ENCODE measurements at places on chromosomes 12 and 14.

- H3K27ac ChIP-seq = no peak overlapping the region
- DNase-seq = no peak
- H3K4me3 ChIP-seq = no peak overlapping the region
- H3K4me1 ChIP-seq = no peaks in the 10 kb centered on the region
- no peaks in the 10 kb centered on the region for H3K36me3 ChIP-seq
These were observed 877.8 kb upstream of the ATXN7L3B start for GRCh38 chr12:73659802-73660201.

DNA sequence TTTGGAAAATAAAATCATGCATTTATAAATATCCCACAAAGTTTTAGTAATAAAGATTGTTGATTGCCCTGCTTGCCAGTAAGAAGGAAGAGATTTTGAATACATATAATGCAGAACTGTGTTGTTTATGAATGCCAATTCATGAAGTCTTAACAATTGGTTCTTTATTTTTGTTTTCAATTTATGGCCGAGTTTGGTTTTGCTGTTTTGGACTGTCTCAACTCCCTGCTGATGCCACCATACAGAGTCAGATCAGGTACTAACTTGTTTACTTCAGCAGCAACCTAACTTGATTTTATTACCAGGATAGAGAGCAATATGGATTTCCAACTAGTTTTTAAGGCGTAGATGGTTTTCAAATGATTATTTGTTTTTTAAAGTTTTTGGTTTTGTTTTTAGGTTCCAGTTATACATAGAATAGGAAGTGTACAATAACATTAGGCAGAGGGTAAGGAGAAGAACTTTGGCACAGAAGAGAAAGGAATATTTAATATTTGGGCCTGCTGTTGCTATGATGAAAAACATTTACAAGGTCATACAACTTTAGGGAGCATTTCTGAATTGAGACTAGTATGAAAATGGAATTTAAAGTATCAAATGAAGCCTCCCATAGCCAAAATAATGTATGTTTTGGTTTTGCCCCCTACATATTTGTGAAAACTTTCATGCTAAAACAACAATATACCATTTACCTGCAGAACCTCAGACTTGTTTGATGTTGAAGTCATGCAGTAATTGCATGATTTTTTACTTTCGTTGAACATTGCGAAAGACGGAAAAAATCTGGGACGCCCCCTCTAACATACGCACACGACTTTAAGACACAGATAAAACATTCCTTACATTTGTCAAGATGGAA lies 904 bp upstream of the FAM177A1 start:
- H3K27ac ChIP-seq = peak overlapping the region; percentile 98
- H3K27me3 ChIP-seq = peaks cover 3% of the 10 kb centered on the region
- DNase-seq = no peak
- peak overlapping the region; percentile 96 for H3K4me3 ChIP-seq

GRCh38 chr12:16691624-16692023 lies 85.7 kb upstream of the LMO3 start:
- no peaks in the 10 kb centered on the region for H3K36me3 ChIP-seq
- DNase-seq = no peak
- no peak overlapping the region for H3K4me3 ChIP-seq

DNA sequence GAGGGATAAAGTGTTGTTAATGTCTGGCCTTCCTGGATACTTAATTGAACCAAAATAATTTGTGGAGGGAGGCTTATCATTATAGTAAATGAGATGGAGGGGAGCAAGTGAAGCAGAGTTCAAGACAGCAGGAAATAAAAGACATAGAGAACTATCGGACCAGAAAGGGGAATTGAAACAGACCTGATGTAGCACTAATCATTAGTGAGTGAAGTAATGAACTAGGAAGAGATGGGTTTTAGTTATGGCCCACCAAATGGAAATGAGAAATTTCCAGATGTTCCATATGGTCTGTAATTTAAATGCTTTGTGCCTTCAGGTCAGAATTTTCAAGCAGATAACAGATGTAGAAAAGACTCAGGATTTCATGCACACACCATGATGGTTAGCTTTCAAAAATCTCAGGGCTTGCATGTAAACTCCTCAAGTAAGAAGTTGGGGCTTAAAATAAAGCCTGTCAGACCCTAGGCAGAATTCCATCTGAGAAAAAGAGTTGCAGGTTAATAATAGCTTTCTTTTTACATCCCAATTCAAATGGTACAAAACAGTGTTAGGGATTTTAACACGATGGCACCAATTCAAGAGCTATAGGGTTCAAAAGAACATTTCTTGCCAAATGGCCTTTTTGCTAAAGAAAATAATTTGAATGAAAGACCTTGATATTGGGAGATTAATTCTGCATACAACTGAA lies 355.8 kb downstream of the FSCB start:
- no peak for DNase-seq
- no peak overlapping the region for H3K27ac ChIP-seq
- H3K4me1 ChIP-seq = no peaks in the 10 kb centered on the region

- no peak overlapping the region for H3K4me3 ChIP-seq
- no peaks in the 10 kb centered on the region for H3K4me1 ChIP-seq
- no peaks in the 10 kb centered on the region for H3K27me3 ChIP-seq
These were observed 354.9 kb downstream of the TMEM121 start for GRCh38 chr14:105881021-105881930.

GRCh38 chr12:55707841-55708694 lies at the start of gene ITGA7:
Gene ITGA7 (minus strand): TSS chr12:55707904. CDS start chr12:55707682, 222 bp downstream.
- H3K4me3 ChIP-seq = peak within 1 kb of the TSS; percentile 86
- H3K27me3 ChIP-seq = peaks cover 60% of the 10 kb centered on the region
- H3K36me3 ChIP-seq = no peaks in the 10 kb centered on the region
- H3K4me1 ChIP-seq = peaks cover 42% of the 10 kb centered on the region
- no peak within 1 kb of the TSS for H3K27ac ChIP-seq

DNA sequence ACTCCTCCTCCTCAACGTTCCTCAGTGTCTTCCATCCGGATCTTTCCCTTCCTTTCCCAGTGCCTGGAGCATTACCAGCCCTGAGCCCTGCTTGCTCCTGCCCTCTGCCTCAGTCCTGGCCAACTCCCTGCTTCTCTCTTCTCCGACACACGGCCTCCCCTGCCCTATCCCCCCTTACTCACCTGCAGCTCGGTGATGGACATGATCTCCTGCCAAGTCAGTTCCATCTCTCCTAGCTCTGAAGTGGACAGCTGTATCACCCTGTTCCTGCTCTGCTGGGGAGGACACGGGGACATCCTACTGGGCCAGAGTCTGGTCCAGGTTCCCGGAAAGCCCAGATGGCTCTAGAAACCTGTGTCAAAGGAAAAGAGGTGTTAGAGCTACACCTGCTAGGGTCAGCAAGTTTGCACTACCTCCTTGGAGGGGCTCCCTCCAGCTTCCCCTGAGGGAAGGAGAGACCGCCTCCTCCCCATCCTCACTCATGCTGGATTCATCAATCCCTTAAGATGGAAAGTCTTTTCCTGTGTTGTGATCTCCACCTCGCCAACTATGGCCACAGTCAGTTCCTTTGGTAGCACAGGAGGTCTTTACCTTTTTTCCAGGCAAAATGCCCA lies 5.8 kb downstream of the NFE2 start:
- peaks cover 19% of the 10 kb centered on the region for H3K27me3 ChIP-seq
- no peak for DNase-seq
- no peak overlapping the region for H3K4me3 ChIP-seq
- H3K4me1 ChIP-seq = peaks cover 45% of the 10 kb centered on the region

DNA sequence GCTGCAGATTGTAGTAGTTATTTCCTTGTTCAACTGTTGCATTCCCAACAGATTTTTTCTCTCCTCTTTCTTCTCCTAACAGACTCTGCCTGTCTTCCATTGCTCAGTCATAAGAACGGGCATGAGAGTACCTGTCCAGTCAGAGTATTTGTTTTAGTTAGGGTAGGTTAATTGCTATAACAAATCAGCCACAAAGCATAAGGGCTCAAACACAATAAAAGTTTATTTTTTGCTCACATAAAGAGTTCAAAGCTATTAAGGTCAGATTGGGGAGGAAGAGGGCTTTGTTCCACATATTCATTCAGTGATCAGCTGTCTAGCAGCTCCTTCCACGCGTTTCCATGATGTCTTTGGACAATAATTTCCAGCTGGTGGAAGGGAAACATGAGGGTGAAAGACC lies 92.8 kb upstream of the PLXNC1 start:
- no peaks in the 10 kb centered on the region for H3K36me3 ChIP-seq
- no peak for DNase-seq
- no peaks in the 10 kb centered on the region for H3K27me3 ChIP-seq
- peaks cover 8% of the 10 kb centered on the region for H3K4me1 ChIP-seq
- H3K27ac ChIP-seq = no peak overlapping the region
- no peak overlapping the region for H3K4me3 ChIP-seq

GRCh38 chr12:124939421-124940142 lies 25.1 kb upstream of the UBC start:
- peaks cover 9% of the 10 kb centered on the region for H3K36me3 ChIP-seq
- peaks cover 4% of the 10 kb centered on the region for H3K27me3 ChIP-seq
- H3K4me3 ChIP-seq = no peak overlapping the region
- no peaks in the 10 kb centered on the region for H3K4me1 ChIP-seq
- DNase-seq = peak; percentile 92
- no peak overlapping the region for H3K27ac ChIP-seq

DNA sequence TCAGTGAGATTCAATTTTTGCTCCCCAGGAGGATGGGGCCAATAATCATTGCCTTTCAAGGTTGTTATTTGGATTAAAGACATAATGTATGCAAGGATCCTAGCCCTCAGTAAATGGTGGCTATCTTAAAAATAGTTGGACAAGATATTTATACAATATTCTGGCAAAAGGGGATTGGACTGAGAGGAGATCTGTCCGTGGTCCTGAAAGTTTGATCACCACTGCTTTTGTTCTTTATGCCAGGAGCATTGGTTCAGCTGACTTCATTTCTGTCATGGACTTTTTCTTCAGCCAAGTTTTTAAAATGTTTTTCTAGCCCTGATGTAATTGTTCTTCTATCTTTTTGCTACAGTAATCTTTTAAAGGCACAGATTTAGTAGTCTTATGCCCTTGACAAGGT lies 70.2 kb upstream of the TCL1A start:
- no peak overlapping the region for H3K4me3 ChIP-seq
- H3K27ac ChIP-seq = no peak overlapping the region
- no peaks in the 10 kb centered on the region for H3K36me3 ChIP-seq
- H3K4me1 ChIP-seq = no peaks in the 10 kb centered on the region
- DNase-seq = peak; percentile 66

DNA sequence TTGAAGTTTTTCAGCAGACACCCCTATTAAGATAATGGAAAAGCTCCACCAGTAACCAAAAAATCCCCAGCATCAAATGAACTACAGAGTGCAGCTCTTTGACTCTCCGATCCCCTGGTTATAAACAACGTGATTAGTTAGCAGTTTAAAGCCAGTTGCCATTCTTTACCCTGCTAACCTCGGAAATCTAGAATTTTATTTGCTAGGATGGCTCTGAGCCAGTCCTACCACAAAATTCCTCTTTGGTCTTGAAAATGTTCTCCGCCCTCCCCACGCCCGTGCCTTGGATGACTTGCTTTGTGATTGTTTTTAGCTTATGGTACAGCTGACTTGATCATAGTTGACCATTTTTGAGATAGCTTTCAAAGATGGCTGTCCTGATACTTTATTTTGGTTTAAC lies 1.2 kb downstream of the KLHDC2 start:
- no peak for DNase-seq
- peak overlapping the region; percentile 99 for H3K4me3 ChIP-seq
- peaks cover 40% of the 10 kb centered on the region for H3K4me1 ChIP-seq
- H3K36me3 ChIP-seq = peaks cover 17% of the 10 kb centered on the region
- H3K27me3 ChIP-seq = no peaks in the 10 kb centered on the region

- peaks cover 18% of the 10 kb centered on the region for H3K36me3 ChIP-seq
- DNase-seq = no peak
- H3K4me3 ChIP-seq = no peak overlapping the region
- H3K27me3 ChIP-seq = no peaks in the 10 kb centered on the region
These were observed 87.7 kb downstream of the KCNH5 start for GRCh38 chr14:62957562-62957961.

GRCh38 chr12:49942512-49942893 lies 8.0 kb upstream of the AQP2 start:
- H3K36me3 ChIP-seq = no peaks in the 10 kb centered on the region
- peaks cover 41% of the 10 kb centered on the region for H3K4me1 ChIP-seq
- H3K4me3 ChIP-seq = no peak overlapping the region
- no peak overlapping the region for H3K27ac ChIP-seq
- H3K27me3 ChIP-seq = peaks cover 26% of the 10 kb centered on the region

GRCh38 chr12:46149905-46150304 lies 118.9 kb downstream of the SLC38A1 start:
- H3K4me1 ChIP-seq = peaks cover 20% of the 10 kb centered on the region
- no peak overlapping the region for H3K27ac ChIP-seq
- H3K4me3 ChIP-seq = no peak overlapping the region
- DNase-seq = no peak
- H3K27me3 ChIP-seq = peaks cover 13% of the 10 kb centered on the region
- H3K36me3 ChIP-seq = no peaks in the 10 kb centered on the region

DNA sequence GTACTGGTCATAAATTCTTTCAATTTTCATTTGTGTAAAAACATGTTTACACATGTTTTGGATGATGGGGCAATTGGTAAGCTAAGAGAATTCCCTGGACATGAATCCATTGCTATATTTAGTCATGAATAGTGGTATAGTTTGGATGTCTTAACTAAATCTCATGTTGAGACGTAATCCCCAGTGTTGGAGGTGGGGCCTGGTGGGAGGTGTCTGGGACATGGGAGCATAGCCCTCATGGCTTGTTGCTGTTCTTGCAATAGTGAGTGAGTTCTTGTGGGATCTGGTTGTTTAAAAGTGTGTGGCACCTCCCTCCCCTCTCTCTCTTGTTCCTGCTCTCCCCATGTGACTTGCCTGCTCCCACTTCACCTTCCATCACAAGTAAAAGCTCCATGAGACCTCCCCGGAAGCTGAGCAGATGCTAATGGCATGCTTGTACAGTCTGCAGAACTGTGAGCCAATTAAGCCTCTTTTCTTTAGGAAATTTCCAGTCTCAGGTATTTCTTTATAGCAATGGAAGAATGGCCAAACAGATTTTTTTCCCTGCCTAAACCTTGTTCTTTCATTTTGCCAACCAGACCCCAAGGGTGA lies 33.6 kb downstream of the CTSG start:
- DNase-seq = no peak
- H3K36me3 ChIP-seq = no peaks in the 10 kb centered on the region
- H3K27ac ChIP-seq = no peak overlapping the region
- no peak overlapping the region for H3K4me3 ChIP-seq
- no peaks in the 10 kb centered on the region for H3K27me3 ChIP-seq
- H3K4me1 ChIP-seq = no peaks in the 10 kb centered on the region

DNA sequence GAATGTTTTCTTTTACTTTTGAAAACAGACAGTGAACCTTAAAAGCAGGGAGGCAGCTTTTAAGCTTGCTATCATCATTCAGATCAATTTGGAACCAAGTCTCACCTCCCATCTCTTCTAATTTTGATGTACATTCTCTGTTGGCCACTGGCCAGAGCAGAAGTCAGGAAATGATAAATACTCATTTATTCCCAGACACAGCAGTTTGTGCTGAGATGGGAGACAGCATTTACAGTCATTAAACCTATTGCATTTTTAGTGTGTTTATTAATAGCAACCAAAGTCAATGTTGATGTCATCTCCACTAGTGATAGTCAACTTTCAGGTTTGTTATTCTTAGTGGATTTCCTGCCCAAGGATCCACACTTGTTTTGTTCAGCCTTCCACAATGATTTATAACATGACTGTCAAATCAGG lies 320.0 kb upstream of the ATP2B1 start:
- H3K36me3 ChIP-seq = no peaks in the 10 kb centered on the region
- H3K4me3 ChIP-seq = no peak overlapping the region
- peaks cover 4% of the 10 kb centered on the region for H3K27me3 ChIP-seq
- H3K4me1 ChIP-seq = peaks cover 15% of the 10 kb centered on the region
